Lung (tissue), 17 donors: ENCODE measurements at places on chromosomes 11 and 22.

GRCh38 chr22:38021206-38021605 lies 36.0 kb upstream of the PICK1 start:
- no peak for DNase-seq

GRCh38 chr22:20948989-20949388 lies 18.1 kb upstream of the AIFM3 start:
- no peak for DNase-seq

DNA sequence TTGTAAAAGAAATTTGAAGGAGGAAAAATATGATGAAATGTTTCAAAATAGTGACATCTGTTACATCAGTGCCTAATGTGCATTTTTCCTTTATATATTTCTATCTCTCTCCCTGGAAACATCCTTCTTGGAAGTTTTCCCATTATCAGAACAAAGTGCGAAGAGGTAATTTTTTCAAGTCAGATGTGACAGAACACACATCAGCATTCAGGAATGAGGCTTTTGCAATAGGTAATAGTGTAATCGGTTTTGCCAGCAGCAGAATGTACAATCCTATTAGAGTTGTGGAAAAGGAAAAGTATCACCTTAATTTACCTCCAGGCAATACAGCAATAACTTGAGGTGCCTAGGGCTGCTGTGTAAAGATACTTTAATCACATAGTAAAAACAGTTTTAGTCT lies 275.8 kb downstream of the FAT3 start:
- DNase-seq, result no peak

- no peak for DNase-seq
Measured at GRCh38 chr22:38165922-38166593, 15.6 kb downstream of the PLA2G6 start.

DNA sequence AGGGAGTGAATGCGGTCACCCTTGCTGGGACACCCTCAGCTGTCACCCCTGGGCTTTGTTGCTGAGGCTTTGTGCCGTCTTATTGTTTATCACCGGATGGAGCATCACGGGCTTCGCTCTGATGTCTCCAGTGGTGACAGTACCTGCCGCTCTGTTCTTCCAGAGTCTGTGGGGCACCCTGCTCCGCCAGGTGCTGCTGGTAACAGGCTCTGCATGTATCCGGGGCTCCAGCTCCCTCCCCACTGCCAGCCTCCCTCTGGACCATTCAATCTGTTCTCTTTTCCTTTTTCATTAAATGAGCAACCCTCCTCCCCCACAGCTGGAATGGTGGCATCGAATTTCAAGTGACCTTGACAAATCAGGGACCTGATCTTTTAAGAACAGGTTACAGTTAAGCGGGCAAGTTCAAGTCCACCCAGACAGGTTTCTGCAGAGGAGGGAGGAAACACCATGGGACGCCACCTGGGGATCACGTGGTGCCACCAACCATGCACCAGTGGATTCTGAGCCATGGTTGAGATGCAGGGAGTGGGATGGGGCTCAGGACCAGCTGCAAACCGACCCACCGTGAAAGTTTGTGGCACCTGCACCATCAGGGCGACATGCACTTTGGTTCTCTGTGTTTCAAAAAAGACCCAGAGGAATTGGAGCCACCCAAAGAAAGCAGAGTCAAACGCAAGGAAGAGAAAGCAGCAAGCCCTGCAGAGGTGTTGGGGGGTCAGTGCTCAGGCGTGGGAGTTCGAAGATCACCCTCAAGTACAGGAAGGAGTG lies 89.3 kb downstream of the BCR start:
- no peak for DNase-seq
